Activated CD8-positive, alpha-beta memory T cell treated with anti-CD3 and anti-CD28 coated beads for 1 hour (primary cell): ENCODE measurements at places on chromosomes 2 and 18.

DNA sequence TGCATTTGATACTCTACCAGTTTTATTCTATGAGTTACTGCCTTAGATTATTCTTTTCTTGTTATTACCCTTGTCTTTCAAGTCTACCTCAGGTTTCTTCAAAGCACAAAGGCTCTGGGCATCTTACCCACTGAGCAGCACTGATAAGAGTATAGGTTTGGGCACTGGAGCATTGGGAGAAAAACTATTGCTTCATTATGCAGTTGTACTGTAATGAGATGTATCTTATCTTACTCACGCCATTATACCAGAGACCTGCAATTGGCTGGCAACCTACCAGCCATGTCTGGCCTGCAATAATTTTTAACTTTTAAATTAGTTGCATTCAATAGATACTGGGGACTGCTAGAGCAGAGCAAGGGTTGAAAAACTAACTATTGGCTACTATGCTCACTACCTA lies 18.9 kb upstream of the SRBD1 start:
- no peak for DNase-seq

DNA sequence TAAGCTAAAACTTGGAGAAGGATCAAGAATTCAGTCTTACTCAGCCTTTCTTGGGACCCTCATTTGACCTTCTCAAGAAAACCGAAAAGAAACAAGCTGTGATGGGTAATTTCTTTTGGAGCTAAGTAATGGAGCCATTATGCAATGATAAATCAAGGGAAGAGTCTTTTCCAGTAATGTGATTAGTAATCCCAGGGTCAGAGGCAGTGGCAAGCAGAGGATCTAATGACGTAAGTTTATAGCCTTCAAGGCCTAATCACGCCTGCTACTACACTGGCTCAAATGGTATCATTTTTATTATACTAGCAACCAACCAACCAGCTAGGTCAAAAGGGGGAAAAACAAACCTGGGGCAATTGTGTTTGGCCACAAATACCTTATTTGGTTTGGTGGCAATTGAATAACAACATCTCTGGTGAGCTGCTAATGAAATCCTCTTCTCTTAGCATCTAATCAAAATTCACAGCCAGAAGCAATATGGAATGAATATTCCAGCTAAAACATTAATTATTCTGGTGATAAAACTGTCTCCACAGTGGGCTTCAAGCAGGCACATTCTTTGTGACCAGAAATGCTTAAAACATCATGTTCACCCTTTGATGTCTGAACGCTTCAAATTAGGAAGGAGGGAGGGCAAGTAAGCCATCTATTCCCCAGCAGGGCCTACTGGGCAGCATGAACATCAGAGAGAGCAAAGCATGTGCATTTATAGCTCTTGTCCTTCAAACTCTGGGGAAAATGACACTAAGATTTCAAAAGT lies 114.9 kb upstream of the SULT1C3 start:
- no peak for DNase-seq

DNA sequence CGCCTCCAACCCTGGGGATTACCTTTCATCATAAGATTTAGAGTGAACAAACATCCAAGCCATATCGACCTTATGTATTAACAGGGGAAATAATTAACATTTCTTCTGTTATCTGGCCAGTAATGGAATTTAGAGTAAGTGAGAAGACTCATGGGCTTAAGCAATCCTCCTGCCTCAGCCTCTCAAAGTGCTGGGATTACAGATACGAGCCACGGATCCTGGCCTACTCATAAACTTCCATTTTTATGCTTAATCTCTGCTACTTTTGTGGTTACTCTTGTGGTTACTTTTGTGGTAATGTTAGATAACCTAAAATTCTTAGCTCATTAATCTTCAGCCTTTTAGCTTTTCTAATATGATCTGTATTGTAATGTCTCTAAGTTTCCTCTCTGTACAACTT lies 159.3 kb upstream of the SLC8A1 start:
- no peak for DNase-seq

DNA sequence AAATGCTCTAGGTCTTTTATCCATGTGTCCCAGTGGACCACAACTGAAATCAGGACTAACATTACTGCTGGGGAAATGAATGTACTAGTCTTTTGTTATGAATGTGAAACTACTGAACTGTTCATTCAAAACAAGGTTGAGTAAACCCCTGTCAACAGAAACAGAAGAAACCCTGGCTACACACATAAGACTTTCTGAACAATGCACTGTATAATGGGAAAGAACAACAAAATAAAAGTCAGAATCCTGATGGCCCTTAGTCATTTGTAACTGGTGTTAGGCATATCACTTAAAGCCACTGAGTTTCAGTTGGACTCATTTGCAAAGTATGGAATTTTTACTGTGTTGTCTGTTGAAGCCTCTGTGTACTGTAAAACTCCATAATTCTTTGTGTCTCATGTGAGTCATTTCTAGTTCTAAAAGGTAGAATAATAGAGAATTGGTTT lies 77.0 kb upstream of the UBXN4 start:
- DNase-seq = no peak

- DNase-seq = no peak
Measured at GRCh38 chr2:151009437-151010175, 252.1 kb downstream of the RBM43 start.

DNA sequence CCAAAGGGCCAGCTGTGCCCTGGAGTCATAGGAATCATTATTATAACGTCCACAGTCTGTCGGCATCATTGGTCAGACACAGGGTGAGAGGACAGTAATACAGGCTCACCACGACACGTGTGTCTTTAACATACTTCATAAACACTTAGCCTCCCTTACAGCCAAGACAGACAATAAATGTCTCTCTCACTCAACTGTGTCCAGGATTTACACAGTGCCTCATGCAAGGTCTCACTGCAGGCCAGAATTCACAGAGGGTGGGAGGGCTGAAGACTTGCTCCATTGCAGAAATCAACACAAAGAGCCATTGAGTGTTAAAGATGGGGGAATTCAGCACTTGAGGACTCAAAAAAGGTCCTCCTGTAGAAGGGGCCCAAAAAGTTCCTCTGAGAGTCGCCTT lies 210.5 kb downstream of the BCL2 start:
- no peak for DNase-seq
